Common myeloid progenitor, CD34-positive (primary cell): ENCODE measurements at places on chromosomes 11 and 22.

DNA sequence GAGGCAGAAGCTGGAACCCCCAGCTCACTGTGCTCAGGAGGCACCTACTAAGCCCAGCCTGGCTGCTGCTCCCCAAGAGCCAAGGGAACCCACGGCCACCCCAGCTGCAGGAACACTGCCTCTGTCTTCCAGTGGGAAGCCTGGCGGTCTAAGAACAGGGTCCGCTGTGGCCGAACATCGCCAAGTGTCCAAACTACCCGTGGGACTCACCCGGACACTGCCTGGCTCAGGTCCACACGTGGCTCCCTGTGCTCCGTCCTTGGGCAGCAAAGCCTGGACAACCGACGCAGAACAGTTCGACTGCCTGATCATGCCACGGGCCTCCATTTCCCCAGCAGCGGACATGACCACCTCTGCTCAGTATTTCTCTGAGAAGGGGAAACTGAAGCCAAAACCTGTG, 747.0 kb downstream of the BRD1 start:
- no peaks in the 10 kb centered on the region for H3K36me3 ChIP-seq
- DNase-seq: no peak
- peaks cover 11% of the 10 kb centered on the region for H3K27me3 ChIP-seq
- H3K4me1 ChIP-seq: no peaks in the 10 kb centered on the region
- no peak overlapping the region for H3K4me3 ChIP-seq

- H3K27me3 ChIP-seq: peaks cover 2% of the 10 kb centered on the region
- no peak overlapping the region for H3K27ac ChIP-seq
- H3K36me3 ChIP-seq: no peaks in the 10 kb centered on the region
- H3K4me1 ChIP-seq: peaks cover 9% of the 10 kb centered on the region
- no peak for DNase-seq
- H3K4me3 ChIP-seq: no peak overlapping the region
These were observed 15.3 kb upstream of the APOL6 start for GRCh38 chr22:35632935-35633334.

- no peaks in the 10 kb centered on the region for H3K36me3 ChIP-seq
- no peaks in the 10 kb centered on the region for H3K27me3 ChIP-seq
- no peak overlapping the region for H3K4me3 ChIP-seq
- no peak for DNase-seq
- no peaks in the 10 kb centered on the region for H3K4me1 ChIP-seq
- no peak overlapping the region for H3K27ac ChIP-seq
These were observed 54.7 kb upstream of the ALX4 start for GRCh38 chr11:44364596-44364995.

DNA sequence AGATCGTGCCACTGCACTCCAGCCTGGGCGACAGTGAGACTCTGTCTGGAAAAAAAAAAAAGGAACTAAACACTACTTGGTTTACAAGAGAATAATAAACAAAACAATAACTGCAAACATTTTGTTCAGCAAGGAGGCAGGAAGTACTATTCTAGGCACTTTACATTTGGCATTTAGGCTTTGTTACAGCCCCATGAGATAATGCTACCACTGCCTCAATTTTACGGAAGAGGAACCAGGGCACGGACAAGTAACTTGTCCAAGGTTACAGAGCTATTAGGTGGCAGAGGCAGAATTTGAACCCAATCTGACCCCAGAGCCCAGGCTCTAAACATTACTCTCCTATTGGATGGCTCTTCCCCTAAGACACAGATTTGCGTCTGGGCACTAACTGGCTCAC, 108.7 kb upstream of the AKIP1 start:
- DNase-seq: no peak
- H3K27me3 ChIP-seq: no peaks in the 10 kb centered on the region
- no peaks in the 10 kb centered on the region for H3K36me3 ChIP-seq
- H3K27ac ChIP-seq: no peak overlapping the region
- H3K4me3 ChIP-seq: no peak overlapping the region

- no peaks in the 10 kb centered on the region for H3K36me3 ChIP-seq
- no peak overlapping the region for H3K27ac ChIP-seq
- DNase-seq: no peak
These were observed 455.8 kb downstream of the LRRC4C start for GRCh38 chr11:41003339-41004282.

DNA sequence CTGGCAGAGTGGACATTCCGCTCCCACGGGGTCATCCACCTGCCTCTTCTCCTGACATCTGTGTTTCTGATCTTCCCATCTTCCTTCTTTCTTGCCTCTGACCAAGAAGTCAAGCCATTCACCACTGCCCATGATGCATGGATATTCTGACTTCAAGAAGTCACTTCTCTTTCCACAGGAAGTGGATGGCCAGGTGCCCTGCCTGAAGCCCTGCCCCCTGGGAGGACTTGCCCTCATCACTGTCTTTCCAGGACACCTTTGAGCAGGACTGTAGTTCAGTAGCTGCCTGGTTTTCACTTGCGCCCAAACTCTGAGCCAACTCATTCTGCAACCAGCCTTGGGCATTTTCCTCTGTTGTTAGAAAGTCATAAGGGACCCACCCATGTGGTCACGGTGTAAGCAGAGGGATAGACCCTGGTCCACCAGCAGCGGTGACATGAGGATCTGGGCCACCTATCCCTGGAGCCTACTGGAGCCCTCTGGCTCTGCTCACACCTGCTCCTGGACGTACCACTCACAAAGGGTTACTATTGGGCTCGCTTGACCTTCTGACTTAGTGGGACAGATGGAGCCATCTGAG, 6.9 kb downstream of the CYTH4 start:
- peaks cover 8% of the 10 kb centered on the region for H3K4me1 ChIP-seq
- peaks cover 39% of the 10 kb centered on the region for H3K36me3 ChIP-seq
- no peak for DNase-seq
- no peak overlapping the region for H3K27ac ChIP-seq
- no peaks in the 10 kb centered on the region for H3K27me3 ChIP-seq

DNA sequence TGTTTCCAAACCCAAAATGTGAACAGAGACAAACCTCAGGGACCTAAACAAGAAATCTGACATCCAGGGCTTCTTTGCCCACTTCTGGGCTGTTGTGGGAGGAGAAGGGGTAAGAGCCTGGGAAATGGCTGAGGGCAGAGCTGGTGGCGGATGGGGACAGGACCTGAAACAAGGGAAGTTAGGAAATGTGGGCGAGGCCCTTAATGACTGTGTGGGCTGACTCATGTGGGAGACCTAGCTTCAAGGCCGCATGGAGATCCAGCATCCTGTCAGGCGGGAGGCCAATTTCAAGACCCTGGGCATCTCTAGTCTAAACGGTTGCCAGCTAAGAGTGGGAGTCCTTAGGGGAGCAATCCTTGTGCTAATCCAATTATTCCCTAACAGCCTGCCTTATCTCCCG, 2.1 kb upstream of the OAF start:
- no peak overlapping the region for H3K4me3 ChIP-seq
- H3K27ac ChIP-seq: no peak overlapping the region
- no peaks in the 10 kb centered on the region for H3K36me3 ChIP-seq
- no peaks in the 10 kb centered on the region for H3K27me3 ChIP-seq

DNA sequence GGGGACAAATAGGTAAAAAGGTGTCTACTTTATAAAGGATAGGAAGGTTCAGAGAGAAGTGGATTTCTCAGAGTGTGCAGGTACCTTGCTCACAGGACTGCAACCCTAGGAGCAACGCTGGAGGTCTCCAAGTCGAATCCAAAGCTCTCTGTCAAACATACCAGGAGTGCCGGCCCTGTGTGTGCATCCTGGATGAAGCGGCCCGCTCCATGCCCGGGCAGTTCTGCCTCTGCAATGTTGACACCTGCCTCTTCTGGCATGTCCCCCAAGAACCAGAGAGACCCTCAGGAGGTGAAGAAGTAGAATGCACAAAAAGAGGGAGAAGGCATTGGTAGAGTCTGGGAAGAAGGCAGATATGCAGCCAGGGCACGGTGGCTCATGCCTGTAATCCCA, 3.1 kb upstream of the TSSK2 start:
- H3K4me1 ChIP-seq: no peaks in the 10 kb centered on the region
- no peak overlapping the region for H3K4me3 ChIP-seq
- DNase-seq: no peak
- peaks cover 13% of the 10 kb centered on the region for H3K36me3 ChIP-seq

DNA sequence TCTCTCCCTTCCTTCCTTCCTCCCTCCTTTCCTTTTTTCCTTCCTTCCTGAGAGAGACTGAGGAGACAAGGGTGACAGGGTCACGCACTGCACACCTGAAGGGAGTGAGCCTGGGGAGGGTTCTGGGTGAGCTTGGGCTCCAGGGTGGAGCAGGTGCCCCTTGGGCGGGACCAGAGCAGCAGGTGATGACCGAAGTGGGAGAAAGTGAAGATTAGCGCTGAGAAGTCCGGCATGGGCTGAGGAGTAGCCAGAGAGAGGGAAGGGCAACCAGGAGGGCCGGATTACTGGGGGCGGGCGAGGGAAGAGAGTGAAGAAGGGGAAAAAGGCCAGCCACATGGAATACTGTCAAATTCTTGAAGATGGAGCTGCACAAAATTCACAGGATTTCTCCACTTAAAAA, 99.2 kb upstream of the LMO1 start:
- DNase-seq: no peak
- H3K4me1 ChIP-seq: no peaks in the 10 kb centered on the region
- no peak overlapping the region for H3K4me3 ChIP-seq
- no peak overlapping the region for H3K27ac ChIP-seq

DNA sequence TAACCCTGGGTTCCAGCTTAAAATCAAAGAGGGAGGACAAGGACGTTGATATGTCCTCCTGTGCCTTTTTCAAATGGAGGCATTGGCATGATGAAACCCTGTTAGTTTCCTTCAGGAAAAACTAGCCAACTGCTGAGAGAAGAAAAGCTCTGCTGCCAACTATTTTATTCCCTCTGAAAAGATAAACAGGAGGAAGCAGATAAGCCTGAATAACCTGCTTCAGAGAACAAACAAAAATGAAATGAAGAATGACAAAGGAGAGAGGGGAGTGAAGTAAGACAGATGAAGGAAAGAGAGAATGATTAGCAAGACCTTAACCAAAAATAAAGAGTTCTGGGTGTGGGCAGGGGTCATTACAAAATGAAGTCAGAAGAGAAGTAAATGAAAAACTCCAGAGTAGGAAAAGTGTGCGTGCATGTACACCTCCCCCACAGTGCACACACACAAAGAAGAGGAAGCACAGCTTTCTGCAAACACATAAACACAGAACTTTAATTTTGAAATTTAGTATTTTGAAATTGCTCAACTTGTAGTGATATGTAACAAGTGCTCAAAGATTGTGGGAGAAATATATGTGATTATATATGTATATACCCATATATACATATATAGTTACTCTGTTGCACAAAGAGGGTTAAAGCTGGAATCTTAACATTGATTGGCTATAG, 332.2 kb downstream of the LUZP2 start:
- H3K36me3 ChIP-seq: no peaks in the 10 kb centered on the region
- no peaks in the 10 kb centered on the region for H3K27me3 ChIP-seq
- H3K4me3 ChIP-seq: no peak overlapping the region
- no peak for DNase-seq
- H3K27ac ChIP-seq: no peak overlapping the region

DNA sequence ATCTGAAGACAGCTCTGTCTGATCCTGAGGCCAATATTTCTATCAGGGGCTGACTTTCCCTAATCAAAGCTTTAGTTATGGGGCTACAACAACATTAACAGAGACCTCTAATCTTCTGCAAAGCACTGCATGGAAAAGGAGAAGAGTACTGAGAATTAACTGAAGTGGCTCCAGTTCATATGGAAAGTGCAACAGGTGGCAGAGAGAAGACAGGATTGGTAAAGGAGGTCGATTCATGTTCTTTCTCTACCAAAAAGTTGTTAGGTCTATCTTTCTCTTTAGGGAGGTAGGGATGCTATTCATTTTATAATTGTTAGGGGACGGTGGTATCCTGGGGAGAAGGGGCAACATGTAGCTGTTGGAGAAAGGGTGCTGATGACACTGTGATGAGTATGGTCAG, 232.7 kb upstream of the NARS2 start:
- H3K27me3 ChIP-seq: no peaks in the 10 kb centered on the region
- no peak overlapping the region for H3K27ac ChIP-seq
- H3K4me3 ChIP-seq: no peak overlapping the region
- DNase-seq: no peak
- peaks cover 5% of the 10 kb centered on the region for H3K4me1 ChIP-seq

GRCh38 chr11:862081-862661, 19.5 kb downstream of the TSPAN4 start:
- H3K27ac ChIP-seq: no peak overlapping the region
- H3K36me3 ChIP-seq: no peaks in the 10 kb centered on the region
- H3K4me3 ChIP-seq: no peak overlapping the region
- no peaks in the 10 kb centered on the region for H3K27me3 ChIP-seq

GRCh38 chr22:22703203-22703570, 58.8 kb downstream of the GGTLC2 start:
- no peak overlapping the region for H3K4me3 ChIP-seq

DNA sequence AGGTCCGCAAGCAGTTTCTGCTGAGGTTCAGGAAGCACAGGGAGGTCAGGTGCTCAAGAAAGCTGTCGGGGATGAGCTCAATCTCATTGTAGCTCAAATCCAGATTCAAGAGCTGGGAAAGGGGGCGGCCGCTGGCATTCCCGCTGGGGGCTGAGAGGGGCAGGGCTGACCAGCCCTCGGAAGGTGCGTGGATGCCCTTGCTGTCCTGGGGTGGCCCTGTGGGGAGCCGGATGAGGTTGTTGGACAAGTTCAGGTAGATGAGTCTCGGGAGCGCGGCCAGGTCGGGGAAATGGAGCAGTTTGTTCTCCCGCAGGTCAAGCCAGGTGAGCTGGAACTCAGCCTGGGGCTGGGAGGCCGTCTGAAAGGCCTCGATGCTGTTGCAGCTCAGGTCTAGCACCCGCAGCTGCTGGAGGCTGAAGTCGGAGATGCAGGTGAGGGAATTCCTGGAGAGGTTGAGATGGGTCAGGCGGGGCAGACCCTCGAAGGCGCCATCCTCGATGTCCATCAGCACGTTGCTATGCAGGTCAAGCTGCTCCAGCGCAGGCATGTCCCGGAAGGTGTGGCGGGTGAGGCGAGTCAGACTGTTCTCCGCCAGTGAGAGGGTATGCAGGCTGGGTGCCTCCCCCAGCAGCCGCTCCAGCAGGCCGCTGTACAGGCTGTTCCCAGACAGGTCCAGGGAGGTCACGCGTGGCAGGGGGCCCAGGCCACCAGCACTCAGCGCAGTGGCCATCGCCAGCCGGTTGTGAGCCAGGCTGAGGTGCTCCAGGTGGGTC, 9.8 kb downstream of the LRRC32 start:
- no peaks in the 10 kb centered on the region for H3K27me3 ChIP-seq
- no peak overlapping the region for H3K4me3 ChIP-seq
- no peak overlapping the region for H3K27ac ChIP-seq
- no peak for DNase-seq
- H3K36me3 ChIP-seq: no peaks in the 10 kb centered on the region
- peaks cover 26% of the 10 kb centered on the region for H3K4me1 ChIP-seq

- no peak overlapping the region for H3K27ac ChIP-seq
- H3K36me3 ChIP-seq: no peaks in the 10 kb centered on the region
- H3K4me3 ChIP-seq: no peak overlapping the region
- no peak for DNase-seq
These were observed 4.8 kb downstream of the MRGPRG start for GRCh38 chr11:3213659-3214419.

- no peak overlapping the region for H3K27ac ChIP-seq
- H3K4me1 ChIP-seq: no peaks in the 10 kb centered on the region
- no peak for DNase-seq
- H3K27me3 ChIP-seq: peaks cover 6% of the 10 kb centered on the region
- no peak overlapping the region for H3K4me3 ChIP-seq
- H3K36me3 ChIP-seq: no peaks in the 10 kb centered on the region
These were observed 64.6 kb upstream of the LMO1 start for GRCh38 chr11:8328231-8328794.

- peaks cover 24% of the 10 kb centered on the region for H3K4me1 ChIP-seq
- H3K36me3 ChIP-seq: no peaks in the 10 kb centered on the region
- H3K27me3 ChIP-seq: no peaks in the 10 kb centered on the region
- H3K4me3 ChIP-seq: no peak overlapping the region
These were observed 273.9 kb downstream of the SBF2 start for GRCh38 chr11:10019906-10020682.
